Stimulated activated CD4-positive, alpha-beta T cell treated with anti-CD3 and anti-CD28 coated beads, Interleukin-4, amount 100 ng/mL, for 1 hour (primary cell): ENCODE measurements at places on chromosomes 7 and 10.

DNA sequence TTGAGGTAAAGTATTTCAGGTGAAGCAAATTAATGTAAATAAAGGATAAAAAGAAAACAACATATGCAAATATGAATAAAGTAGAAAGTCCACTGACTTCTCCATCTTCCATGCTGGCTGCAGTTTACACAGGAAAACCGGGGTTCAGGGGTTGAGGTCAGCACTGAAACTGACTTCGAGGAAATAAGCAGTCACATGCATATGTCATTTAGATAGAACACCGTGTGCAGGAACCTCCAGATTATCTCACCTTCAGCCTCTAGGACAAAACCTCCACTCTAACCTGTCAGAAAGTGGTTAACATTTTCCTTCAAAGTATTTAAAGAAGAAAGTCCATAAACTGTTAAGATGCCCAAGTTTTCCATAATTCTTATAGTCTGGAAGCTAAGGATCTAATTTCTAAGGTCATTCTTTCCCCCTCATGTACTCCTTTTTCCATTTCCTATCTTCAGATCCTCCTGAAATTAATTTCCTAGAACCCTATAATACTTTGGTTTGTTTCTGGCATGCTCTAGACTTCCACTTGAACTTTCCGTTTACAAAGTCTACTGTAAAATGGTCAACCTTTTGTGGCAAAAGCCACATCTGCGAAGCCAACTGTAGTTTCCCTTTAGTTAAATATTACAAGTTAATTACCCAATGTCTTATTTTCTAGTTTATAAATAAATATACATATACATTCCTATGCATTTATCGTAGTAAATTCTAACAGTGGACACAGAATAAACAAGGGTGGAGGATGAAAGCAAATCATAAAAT, 173.3 kb downstream of the RAPGEF5 start:
- DNase-seq: no peak

GRCh38 chr7:101507791-101508252, 121.3 kb downstream of the MYL10 start:
- DNase-seq: peak; percentile 13

DNA sequence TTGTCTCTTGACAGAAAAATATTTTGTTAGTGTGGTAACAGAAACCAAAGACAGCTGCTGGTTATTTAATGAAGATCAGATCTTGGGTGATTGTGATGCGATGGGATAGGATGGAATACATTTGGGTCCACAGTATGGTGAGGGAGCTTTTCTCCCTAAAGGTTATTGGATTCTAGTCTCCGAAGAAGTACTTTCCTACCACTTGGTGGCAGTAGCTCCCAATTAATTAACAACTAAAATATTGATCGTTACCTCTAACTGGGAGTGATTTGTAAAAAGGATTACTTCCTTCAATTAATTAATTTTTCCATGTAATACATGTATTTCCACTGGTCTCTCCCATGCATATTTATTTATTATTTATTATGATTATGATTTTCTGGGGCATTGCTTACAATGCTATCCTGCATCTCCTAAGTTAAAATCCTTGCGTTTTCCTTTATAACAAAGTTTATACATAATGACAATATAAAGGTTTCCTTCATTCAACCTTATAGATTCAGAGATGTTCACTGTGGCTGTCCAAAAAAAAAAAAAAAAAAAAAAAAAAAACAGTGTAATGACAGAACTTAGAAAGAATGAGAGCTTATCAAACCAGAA, 25.6 kb downstream of the TMEM196 start:
- DNase-seq: no peak

DNA sequence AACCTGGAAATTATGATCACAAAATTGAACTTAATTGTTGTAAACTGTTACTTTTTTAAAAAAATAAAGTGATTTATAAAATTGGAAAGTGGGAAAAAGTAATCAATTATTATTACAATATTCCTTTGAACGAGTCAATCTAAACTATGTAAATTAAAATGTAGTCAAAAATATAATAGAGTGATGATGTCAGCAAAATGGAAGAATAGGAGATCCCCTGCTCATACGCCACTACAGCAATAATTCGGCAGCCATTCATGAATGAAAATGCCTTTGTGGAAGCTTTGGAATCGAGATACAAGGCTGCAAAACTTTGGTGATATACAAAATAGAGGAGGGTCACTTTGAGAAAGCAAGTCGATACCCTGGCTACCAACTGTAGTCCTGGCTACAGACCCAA, 36.4 kb upstream of the PCDH15 start:
- DNase-seq: no peak

DNA sequence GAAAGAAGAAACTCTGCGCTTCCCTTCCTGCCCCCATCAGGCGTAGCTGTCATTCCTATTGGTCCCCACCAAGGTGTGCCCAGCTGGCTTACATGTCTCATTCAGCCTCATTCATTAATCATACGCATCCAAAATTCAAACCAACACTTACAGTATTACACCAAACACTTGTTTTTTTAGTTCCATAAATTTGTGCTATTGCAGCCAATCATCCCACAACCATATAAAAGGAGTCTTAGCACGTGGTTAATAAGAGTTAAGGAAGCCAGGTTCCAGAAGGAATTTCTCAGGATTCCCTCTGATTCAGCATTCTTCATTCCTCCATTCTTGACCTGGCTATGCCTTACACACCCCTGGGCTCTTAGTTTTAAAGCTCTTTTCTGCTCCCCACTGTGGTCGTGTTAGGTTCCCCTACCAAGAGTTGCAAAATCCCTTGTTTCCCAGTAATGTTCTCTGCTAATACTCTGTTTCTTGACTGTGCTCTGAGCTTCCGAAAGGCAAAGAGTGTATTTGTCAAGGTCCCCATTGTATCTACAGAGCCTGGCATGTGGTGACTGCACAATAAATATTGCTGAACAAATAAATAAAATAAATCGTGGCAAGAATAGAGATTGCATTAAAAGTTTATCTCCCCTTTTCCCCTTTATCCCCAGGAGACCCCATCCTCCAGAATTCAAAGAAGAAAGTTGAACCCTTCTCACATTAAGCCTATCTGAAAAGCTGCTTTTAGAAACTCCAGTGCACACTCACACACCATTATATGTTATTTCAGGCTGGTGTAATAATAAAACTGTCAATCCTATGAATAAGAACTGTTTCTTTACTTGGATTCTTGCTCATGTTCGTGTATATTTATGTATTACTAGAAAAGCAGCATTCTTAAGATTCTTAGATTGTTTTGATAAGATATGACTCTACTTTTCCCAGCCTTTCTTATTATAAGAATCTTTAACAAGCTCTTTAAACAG, 514.4 kb downstream of the INHBA start:
- no peak for DNase-seq

DNA sequence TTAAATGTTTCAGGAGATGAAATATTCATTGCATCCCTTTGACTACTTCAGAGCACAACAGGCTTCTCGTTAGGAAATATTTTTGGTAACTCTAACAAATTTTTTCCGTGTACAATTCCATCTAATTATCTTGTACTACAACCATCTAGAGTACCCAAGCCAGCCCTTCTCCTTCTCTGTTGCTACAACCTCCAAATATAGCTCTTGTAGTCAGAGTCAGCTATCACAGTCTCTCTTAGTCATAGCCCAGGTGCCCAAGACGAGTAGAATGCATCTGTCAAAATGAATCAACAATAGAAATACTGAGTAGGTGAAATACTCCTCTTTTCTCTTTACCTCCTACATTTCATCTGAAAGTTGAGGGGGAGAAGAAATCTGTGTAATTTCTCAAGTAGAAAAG, 74.0 kb downstream of the INHBA start:
- no peak for DNase-seq

- no peak for DNase-seq
Measured at GRCh38 chr7:158044482-158044823, 543.2 kb downstream of the PTPRN2 start.

DNA sequence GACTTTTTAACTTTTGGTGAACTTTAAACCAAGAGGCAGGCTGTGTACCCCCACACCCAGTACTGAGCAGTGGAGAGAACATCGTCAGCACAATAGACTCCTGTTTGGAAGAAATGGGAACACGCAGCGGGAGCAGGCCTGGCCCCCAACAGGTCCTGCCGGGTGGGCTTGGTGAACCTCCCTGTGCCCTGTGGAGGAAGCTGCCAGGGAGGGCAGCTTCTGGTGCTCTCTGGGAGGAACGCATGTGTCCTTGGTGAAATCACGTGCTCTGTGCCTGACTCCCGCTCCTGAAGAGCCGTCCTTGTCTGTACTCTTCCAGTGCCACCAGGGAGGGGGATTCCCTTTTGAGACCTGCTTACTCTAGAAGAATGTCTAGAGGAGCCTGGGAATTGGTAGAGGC, 31.6 kb downstream of the CHAT start:
- no peak for DNase-seq

- DNase-seq: no peak
Measured at GRCh38 chr7:115914951-115915350, 115.6 kb downstream of the TFEC start.

- DNase-seq: no peak
Measured at GRCh38 chr7:1934756-1935155, 264.7 kb downstream of the ELFN1 start.

DNA sequence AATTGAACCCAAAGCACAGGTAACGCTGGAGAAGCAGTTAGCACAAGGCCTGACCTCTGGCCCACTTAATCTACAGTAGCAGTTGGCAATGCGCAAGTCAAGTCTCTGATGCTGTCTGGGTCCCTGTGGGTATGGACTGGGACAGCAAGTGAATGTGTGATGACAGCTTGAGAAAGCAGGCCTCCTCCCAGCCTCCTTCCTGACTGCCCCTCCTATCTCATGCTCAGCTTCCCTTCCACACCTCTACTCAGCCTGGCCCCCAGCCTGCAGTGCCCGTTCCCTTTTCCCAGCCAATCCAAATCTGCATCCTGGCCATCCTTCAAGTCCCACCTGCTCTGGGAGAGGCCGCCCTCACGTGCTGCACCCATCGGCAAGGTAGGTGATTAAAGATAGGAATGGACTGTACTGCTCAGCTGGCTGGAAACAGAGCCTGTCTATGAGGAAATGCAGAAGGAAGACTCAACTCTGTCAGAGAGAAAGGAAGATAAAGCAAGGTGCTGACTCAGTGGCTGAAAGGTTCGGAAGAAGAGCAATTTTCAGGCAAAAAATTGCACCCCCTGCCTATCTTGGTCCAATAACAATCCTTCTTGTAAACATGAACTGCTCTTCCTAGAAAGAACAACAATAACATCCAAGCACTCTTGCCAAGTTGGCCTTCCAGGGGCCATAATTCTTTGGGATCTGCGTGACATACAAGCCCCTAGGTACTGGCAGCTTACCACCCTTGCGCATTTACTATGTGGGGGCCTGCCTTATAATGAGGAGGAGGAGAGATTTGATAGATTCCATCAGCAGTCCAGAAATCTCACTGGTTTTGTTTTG, 16.6 kb upstream of the FGFR2 start:
- DNase-seq: no peak

GRCh38 chr10:112271982-112272381, 11.2 kb upstream of the TECTB start:
- no peak for DNase-seq

DNA sequence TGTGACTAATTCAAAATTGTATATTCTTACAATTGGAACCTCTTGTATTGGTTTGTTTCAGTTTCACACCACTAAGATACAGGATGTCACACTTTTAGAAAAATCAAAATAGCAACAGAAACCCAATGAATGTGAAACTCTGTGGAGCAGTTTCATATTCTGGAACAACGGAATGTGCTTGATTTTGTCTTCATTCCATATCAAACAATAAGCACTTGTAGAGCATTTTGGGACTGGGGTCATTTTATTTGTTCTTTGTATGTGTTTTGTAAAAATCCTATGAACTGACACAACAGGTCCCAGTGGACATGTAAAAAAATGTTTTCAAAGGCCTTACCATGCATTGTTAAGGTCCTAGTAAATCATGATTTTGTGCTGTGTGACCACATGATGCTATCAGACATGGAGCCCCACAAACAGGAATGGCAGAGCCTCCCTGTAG, 123.1 kb downstream of the DKK1 start:
- DNase-seq: no peak
